AG09319 (cell line): ENCODE measurements at places on chromosomes 7 and 10.

DNA sequence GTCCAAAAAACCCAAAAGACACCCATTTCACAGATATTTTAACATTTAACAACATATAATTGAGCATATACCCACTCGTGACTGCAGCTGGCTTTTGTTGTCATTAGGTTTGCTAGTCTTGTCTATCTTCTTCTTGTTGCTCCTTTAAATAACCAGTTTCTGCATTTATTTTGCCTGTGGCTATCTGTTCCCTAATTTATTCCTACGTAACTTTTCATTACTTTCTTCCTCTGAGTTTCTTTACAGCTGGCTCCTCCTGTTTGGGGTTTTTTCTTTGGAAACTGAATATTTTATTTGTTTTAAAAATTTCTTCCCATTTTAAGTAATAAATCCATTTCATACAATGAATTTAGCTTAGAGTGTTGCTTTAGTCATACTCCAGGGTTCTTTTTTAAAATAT is 14.4 kb downstream of the PILRA start:
- DNase-seq: no peak

DNA sequence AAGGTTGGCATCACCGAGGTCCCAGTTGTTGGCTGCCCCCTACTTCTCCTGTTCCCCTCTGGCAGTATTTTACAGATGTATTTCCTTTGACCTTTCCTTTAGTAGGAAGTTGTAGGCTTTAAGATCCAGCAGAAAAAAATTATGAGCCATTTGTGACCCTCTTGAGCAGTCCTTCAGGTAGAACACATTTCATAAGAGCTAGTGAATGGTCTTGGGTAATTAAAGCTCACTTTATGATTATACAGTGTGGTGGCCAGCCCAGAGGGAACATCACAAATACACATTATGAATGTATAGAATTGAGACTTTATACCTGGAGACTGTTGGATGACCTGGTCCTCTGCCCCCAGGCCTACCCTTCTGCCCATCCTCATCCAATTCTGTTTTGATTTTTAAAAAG is 57.0 kb downstream of the KAT6B start:
- no peak for DNase-seq

DNA sequence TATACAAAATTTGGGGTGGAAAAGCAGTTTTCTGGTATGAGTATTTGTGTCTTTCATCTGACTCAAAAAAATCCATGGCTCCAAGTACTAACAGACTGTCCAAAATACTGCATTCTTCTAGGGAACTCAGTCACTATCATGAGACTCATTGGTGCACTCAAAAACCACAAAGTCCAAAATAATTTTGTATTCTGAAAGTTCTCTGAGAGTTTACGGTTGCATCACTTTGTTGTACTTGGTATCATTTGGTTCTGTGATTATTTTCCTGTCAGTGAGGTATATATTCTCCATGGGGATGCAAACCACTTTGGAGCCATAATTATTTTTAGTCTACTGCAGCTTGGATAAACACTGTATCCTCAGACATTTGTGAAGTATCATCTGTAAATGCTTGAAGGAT is 28.0 kb upstream of the CABCOCO1 start:
- no peak for DNase-seq

DNA sequence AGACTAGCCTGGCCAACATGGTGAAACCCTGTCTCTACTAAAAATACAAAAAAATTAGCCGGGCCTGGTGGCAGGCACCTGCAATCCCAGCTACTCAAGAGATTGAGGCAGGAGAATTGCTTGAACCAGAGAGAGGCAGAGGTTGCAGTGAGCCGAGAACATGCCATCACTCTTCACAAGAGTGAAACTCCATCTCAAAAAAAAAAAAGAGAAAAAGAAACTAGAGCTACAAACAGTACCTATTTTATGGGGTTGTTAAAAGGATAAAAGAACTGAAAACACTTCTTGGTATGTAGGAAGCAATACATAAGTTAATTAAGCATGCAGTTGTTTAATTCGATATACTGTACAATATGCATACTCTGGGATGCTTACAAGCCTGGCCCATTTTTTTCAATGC is 216.9 kb downstream of the SORCS1 start:
- DNase-seq: no peak

GRCh38 chr10:117609796-117610170 is 67.2 kb downstream of the EMX2 start:
- DNase-seq: no peak

DNA sequence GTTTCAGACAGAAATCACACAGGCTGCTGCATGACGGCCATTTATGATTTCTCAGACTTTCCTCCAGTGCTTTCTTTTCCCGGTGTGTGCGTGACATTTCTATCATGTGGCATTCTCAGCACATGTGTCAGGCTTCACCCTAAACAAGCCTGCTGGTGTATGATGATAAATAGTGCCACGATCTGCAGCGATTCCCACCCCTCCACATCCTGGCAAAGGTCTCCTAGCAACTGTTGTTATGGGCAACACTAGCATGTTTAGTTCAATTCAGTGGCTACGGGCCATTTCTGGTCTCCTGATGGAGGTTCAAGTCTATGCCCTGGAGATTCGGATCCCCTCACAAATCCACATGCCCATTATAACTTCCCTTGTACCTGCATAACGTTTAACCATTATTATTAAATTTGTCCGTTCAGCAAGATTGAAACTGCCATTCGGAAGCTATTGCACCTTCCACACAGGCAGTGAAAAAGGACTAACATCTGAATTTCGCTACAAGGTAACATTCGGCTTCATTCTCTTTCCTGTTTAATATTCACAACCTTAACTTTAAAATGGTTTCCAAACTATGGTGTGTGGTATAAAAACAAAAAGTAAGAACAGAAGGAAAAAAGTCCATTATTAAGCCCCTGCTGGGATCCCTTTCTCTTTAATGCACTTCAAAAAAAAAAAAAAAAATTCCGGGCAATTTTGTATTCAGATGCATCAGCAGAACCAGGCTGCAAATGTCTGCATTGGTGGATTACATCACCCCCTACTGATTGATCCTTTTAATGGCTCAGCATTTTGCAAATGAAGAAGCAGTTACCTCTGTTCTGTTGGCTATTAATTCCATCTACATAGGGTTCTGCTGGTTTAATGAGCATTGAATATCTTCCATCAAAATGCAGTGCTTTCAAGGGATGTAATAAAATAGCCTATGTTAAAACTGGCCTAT is 90.2 kb downstream of the FRMD4A start:
- DNase-seq: no peak

GRCh38 chr7:47394751-47395252 is 187.1 kb downstream of the TNS3 start:
- DNase-seq: no peak
